Heart right ventricle (tissue), 16 donors: ENCODE measurements at places on chromosomes 2 and 18. TPM values are rescaled to one million over a fixed set of nuclear protein-coding genes. Genes with fewer than 3 reads are reported as not detected.

Gene CRYGD
- polyA plus RNA-seq: not detected

Gene AGXT
- 0.09 TPM for polyA plus RNA-seq

Gene ZNF513
- 15.4 TPM for polyA plus RNA-seq

Gene TTC32
- 6.8 TPM for polyA plus RNA-seq

Gene SRD5A2
- under 0.01 TPM for polyA plus RNA-seq

Gene SGPP2
- polyA plus RNA-seq: 3.4 TPM

Gene CNRIP1
- polyA plus RNA-seq: 12.8 TPM

Gene IL1R2
- polyA plus RNA-seq: 1.9 TPM

Gene CDH2
- 50.3 TPM for polyA plus RNA-seq

Gene RNF181
- polyA plus RNA-seq: 282 TPM

GRCh38 chr2:126970583-126970982, 71.9 kb downstream of the TEX51 start:
- H3K27ac ChIP-seq: no peak overlapping the region
- no peak overlapping the region for H3K4me3 ChIP-seq
- H3K27me3 ChIP-seq: peaks cover 44% of the 10 kb centered on the region
- DNase-seq: no peak
- H3K4me1 ChIP-seq: peaks cover 4% of the 10 kb centered on the region

- H3K27ac ChIP-seq: no peak overlapping the region
- H3K36me3 ChIP-seq: no peaks in the 10 kb centered on the region
- no peak overlapping the region for H3K4me3 ChIP-seq
- H3K4me1 ChIP-seq: no peaks in the 10 kb centered on the region
These were observed 147.8 kb downstream of the SATB2 start for GRCh38 chr2:199309973-199310372.

DNA sequence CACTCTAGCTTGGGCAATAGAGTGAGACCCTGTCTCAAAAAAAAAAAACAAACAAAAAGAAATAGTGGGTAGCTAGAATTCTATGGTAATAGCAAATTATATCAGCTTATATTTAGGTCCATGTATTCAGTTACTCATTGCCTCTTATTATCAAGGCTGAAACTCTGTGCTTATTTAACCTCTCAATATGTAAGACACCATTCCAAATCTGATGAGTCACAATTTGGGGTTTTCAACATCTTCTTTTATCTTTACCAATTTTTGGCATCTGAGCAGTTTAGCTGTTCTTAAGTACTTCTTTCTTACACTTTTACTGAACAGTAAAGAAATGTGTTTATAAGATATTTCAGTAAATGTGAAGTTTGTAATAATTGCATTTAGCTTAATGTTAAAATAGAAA, 69.3 kb downstream of the TTC27 start:
- H3K27ac ChIP-seq: no peak overlapping the region
- H3K4me1 ChIP-seq: no peaks in the 10 kb centered on the region
- no peaks in the 10 kb centered on the region for H3K36me3 ChIP-seq
- no peak for DNase-seq
- no peak overlapping the region for H3K4me3 ChIP-seq
- no peaks in the 10 kb centered on the region for H3K27me3 ChIP-seq

DNA sequence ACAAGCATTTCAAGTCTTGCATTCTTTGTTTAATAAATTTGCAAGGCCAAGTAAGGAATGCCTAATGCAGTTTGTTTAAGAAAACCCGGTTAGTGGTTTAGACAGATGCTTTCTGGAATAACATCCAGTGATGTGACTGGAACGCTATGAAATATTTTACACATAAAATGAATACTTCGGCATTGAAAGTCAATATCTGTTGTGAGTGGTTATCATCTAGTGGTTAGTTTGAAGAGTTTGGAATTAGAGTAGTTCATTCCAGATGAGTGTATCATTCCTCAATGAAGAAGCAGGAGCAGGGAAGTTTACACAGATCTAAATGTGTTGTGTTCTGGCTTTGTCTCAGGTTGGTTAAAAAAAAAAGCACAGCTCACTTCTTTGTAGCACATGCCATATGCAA, 608.0 kb upstream of the PIK3C3 start:
- H3K36me3 ChIP-seq: no peaks in the 10 kb centered on the region
- no peak overlapping the region for H3K27ac ChIP-seq
- H3K4me3 ChIP-seq: no peak overlapping the region
- H3K4me1 ChIP-seq: no peaks in the 10 kb centered on the region
- no peaks in the 10 kb centered on the region for H3K27me3 ChIP-seq

- DNase-seq: no peak
- no peaks in the 10 kb centered on the region for H3K27me3 ChIP-seq
- H3K36me3 ChIP-seq: no peaks in the 10 kb centered on the region
- H3K27ac ChIP-seq: no peak overlapping the region
These were observed 62.5 kb downstream of the LYPD6B start for GRCh38 chr2:149100739-149101699.

DNA sequence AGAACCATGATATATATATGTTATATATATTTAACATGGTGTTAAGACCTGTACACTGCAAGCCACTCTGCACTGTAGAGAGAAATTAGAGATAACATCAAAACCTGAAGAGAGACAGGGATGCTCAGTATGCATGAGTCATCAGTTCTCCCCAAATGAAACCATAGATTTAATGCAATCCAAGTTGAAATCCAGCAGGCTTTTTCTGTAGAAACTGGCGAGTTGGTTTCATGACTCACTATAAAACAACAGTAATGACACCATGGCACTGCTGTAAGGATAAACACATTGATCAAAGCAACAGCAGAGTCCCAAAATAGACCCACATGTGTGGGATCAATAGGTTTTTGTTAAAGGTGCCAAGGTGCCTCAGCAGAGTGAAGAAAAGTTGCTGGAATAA, 65.8 kb downstream of the RTP5 start:
- no peaks in the 10 kb centered on the region for H3K36me3 ChIP-seq
- H3K4me3 ChIP-seq: no peak overlapping the region
- no peak overlapping the region for H3K27ac ChIP-seq
- H3K4me1 ChIP-seq: peaks cover 5% of the 10 kb centered on the region
- DNase-seq: no peak
- peaks cover 35% of the 10 kb centered on the region for H3K27me3 ChIP-seq

GRCh38 chr18:10318691-10318970, 135.8 kb upstream of the APCDD1 start:
- no peak overlapping the region for H3K4me3 ChIP-seq
- DNase-seq: no peak
- no peaks in the 10 kb centered on the region for H3K36me3 ChIP-seq
- no peaks in the 10 kb centered on the region for H3K4me1 ChIP-seq
- no peak overlapping the region for H3K27ac ChIP-seq

GRCh38 chr2:69948032-69948962, 13.1 kb downstream of the ASPRV1 start:
- H3K4me1 ChIP-seq: peaks cover 8% of the 10 kb centered on the region
- H3K27me3 ChIP-seq: no peaks in the 10 kb centered on the region
- H3K4me3 ChIP-seq: no peak overlapping the region
- no peak overlapping the region for H3K27ac ChIP-seq
- no peak for DNase-seq

GRCh38 chr2:25524507-25524906, 148.9 kb downstream of the DTNB start:
- no peak for DNase-seq
- no peaks in the 10 kb centered on the region for H3K27me3 ChIP-seq
- H3K4me1 ChIP-seq: no peaks in the 10 kb centered on the region
- no peaks in the 10 kb centered on the region for H3K36me3 ChIP-seq

DNA sequence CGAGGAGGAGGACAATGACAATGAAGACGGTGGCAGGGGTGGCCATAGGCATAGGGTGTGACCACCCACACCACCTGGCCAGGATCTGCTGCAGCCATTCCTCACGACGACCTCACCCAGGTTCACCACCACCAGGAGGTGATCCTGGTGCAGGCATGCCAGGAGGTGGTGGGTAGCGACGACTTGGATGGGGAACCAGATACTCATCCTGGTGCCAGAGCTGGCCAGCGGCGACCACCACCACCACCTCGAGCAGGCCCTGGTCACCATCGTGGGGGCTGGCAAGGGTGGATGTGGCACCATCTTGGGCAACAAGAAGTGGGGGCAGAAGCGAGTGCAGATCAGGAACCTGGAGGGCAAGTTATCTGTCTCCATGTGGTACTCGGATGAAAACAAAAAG, 117.1 kb upstream of the NXPH2 start:
- H3K4me3 ChIP-seq: no peak overlapping the region
- H3K27ac ChIP-seq: no peak overlapping the region
- DNase-seq: no peak
- H3K36me3 ChIP-seq: no peaks in the 10 kb centered on the region
- no peaks in the 10 kb centered on the region for H3K4me1 ChIP-seq

GRCh38 chr2:227097495-227098161, 66.4 kb downstream of the COL4A4 start:
- no peaks in the 10 kb centered on the region for H3K36me3 ChIP-seq
- H3K4me3 ChIP-seq: no peak overlapping the region
- no peaks in the 10 kb centered on the region for H3K27me3 ChIP-seq
- no peaks in the 10 kb centered on the region for H3K4me1 ChIP-seq

- no peak overlapping the region for H3K4me3 ChIP-seq
- H3K27me3 ChIP-seq: no peaks in the 10 kb centered on the region
- no peak for DNase-seq
- no peaks in the 10 kb centered on the region for H3K4me1 ChIP-seq
These were observed 348.6 kb downstream of the ANAPC1 start for GRCh38 chr2:111535404-111535803.

DNA sequence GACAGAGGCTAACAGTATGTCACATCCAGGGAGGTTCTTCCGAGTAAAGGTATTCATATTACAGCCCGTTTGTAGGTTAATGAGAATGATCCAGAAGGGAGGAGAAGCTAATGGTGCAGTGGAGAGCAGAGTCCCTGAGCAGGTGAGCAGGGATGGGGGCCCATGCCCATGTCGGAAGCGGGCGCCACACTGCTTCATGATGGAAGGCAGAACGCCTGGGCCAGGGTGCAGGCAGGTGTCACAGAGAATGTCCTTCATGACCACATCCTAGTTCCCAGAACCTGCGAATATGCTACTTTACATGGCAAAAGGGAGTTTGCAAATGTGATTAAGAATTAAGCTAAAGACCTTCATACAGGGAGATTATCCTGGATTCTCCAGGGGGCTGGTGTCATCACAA, 4.0 kb downstream of the HES6 start:
- no peak overlapping the region for H3K4me3 ChIP-seq
- H3K36me3 ChIP-seq: no peaks in the 10 kb centered on the region
- DNase-seq: no peak
- H3K27ac ChIP-seq: no peak overlapping the region

GRCh38 chr2:102922321-102922720, 160.5 kb downstream of the TMEM182 start:
- H3K27me3 ChIP-seq: no peaks in the 10 kb centered on the region
- H3K27ac ChIP-seq: no peak overlapping the region
- H3K4me1 ChIP-seq: no peaks in the 10 kb centered on the region
- no peak overlapping the region for H3K4me3 ChIP-seq
- DNase-seq: no peak
- H3K36me3 ChIP-seq: no peaks in the 10 kb centered on the region

GRCh38 chr2:122451040-122451439, 695.6 kb downstream of the TSN start:
- no peak for DNase-seq
- H3K27me3 ChIP-seq: no peaks in the 10 kb centered on the region
- H3K27ac ChIP-seq: no peak overlapping the region
- H3K4me1 ChIP-seq: no peaks in the 10 kb centered on the region
- H3K36me3 ChIP-seq: no peaks in the 10 kb centered on the region
- no peak overlapping the region for H3K4me3 ChIP-seq

- H3K4me3 ChIP-seq: peak overlapping the region; percentile 69
- no peaks in the 10 kb centered on the region for H3K27me3 ChIP-seq
- peak overlapping the region; percentile 88 for H3K27ac ChIP-seq
- H3K4me1 ChIP-seq: peaks cover 28% of the 10 kb centered on the region
- no peaks in the 10 kb centered on the region for H3K36me3 ChIP-seq
These were observed 215.8 kb upstream of the DTNA start for GRCh38 chr18:34494359-34494696.

DNA sequence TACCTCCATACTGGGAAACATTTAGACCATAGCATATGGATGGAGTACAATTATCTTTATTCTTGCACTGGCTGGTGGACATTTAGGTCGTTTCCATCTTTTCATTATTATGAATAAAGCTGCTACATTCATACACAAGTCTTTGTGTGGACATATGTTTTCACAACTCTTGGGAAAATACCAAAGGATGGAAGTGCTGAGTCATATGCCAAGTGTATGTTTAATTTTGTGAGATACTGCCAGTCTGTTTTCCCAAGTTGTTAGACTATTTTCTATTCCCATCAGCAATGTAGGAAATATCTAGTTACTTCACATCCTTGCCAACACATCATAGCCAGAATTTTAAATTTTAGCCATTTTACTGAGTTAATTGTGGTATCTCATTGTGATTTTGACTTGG, 91.5 kb downstream of the GALNT13 start:
- no peak overlapping the region for H3K27ac ChIP-seq
- H3K36me3 ChIP-seq: no peaks in the 10 kb centered on the region
- no peaks in the 10 kb centered on the region for H3K27me3 ChIP-seq
- no peaks in the 10 kb centered on the region for H3K4me1 ChIP-seq
- DNase-seq: no peak

DNA sequence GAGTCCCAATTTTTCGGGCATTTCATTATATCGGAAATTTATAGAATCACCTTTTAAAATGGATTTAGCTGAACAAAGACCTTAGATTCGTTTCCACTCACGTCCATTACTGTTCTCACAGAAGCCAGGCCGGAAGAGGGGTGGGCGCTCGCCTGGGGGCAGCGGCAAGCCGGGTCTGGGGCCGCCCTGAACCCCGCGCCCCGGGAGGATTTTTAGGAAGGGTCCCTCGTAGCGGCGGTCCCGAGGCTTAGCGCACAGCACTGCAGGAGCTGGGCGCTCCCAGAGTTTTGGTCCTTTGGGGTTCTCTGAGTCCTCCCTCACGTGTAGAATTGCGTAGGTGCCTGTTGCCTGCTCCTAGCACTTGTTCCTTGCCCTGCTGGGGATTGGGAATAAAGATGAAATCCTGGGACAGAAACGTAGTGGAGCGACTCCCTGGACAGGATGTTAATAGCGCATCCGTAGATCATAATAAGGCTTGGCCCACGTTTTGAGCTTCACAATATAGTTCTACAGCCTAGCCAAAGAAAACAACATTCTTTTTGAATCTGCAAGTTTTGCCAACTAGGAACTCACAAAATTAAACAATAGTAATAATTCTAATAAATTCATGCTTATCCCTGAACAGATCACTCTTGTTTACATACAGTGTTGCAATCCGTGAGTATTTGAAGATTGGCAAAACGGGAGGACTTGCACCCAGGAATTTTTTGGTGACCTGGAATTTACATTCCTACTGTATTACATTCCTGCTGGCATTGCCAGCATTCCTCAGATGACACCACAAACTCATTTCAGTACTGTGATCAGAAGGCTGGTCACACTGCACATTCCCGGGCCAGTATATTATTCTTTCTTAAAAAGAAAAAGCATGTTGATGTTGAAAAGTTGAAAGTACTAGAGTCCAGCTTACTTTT, 875 bp downstream of the C18orf63 start:
- H3K27me3 ChIP-seq: no peaks in the 10 kb centered on the region
- no peak for DNase-seq
- peaks cover 2% of the 10 kb centered on the region for H3K4me1 ChIP-seq
- no peak overlapping the region for H3K27ac ChIP-seq
- no peaks in the 10 kb centered on the region for H3K36me3 ChIP-seq

DNA sequence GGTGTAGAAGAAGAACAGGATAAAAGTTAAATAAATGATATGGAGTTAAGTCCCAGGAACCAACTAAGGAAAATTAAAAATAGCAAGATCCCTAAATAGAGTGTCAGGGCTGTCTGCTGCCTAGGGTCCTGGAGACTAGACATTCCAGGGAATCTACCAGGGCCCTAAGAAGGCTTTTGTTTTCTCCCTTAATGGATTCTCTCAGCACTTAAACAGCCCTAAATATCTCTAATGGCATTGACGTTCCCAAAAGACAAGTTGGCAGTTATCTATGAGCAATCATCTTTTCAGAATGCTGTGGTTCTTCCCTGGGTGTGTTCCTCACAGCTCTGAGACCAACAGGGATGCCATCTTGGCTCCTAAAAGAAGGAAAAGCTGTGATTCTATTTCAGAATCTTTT, 616.3 kb downstream of the EPHA4 start:
- no peaks in the 10 kb centered on the region for H3K27me3 ChIP-seq
- no peaks in the 10 kb centered on the region for H3K36me3 ChIP-seq
- H3K4me3 ChIP-seq: no peak overlapping the region
- no peaks in the 10 kb centered on the region for H3K4me1 ChIP-seq
- DNase-seq: no peak
